ENCODE measurements at places on chromosomes 1 and 21.

GRCh38 chr1:15698201-15698600 lies 14.1 kb downstream of the PLEKHM2 start:
- no peak for DNase-seq

DNA sequence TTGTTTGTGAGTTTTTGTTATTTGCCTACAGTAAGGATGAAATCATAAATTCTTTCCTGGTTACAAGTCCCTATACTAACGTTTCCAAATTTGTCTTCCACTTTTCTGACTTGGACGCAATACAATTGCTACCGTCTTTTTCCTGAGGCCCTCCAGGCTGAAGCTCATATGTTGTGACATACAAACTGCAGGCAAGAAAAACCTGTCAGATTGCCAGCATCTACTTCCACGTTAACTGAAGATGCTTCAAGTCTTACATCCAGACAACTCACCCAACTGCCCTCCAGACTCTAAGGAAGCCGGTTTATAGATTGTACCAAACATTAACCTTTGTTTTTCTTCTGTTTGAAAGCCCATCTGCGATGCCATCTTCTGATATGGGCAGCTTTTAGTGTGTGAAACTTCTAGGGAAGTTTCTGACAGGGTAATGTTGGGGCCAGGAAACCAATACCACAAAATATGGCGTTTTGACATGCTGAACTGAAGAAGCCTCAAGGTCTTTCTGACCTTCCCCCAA lies 21.4 kb upstream of the RNF11 start:
- DNase-seq, result peak; percentile 67

- no peak for DNase-seq
Measured at GRCh38 chr1:109138358-109138757, 24.4 kb downstream of the ELAPOR1 start.

- DNase-seq, result no peak
Measured at GRCh38 chr21:45365608-45366241, 39.2 kb upstream of the COL18A1 start.

GRCh38 chr1:236102611-236103010 lies 37.7 kb upstream of the NID1 start:
- DNase-seq, result no peak

DNA sequence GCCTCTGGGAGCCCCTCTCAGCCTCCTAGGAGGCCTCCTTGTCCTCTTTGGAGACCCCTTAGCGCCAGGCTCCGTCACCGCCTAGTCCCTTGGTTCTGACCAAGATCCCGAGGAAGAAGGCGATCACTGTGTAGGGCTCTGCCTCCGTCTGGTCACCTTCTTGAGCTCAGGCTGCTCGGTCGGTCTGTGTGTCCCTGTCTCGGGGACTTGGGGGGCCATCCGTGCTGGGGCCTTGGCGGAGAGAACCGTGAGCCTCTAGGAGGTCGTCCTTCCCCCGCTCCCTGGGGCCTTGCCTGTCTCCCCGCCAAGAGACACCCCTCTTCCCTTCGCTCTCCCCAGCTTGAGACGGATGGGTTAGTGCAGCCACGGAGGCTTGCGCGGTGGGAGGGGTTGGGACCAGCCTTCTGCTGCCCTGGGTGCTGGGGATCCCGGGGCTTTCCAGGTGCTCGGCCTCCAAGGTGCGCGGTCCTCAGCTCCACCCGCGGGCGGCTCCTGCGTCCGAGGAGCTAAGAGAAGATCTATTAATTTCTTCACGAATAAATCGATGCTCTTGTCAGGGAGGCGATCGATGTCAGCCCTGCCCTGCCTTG lies 701 bp upstream of the INSRR start:
- no peak for DNase-seq

DNA sequence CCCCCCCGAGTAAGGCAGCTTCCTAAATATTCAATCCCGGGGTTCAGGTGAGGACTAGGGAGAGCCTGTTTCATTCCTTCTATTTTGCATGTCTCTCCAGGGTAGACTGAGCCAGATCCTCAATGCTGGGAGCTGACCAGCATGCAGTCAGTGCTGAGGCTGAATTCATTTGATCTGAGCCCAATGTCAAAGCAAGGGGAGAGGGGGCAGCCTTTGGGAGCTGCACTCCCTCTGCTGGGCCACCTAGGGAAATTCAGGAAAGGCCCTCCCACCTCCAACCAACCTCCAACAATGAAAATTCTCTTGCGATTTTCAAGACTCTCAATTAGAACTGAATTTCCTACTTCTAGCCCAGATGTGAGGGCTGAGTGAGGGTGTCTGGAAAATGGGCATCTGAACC lies 371.2 kb downstream of the NPHP4 start:
- no peak for DNase-seq

GRCh38 chr1:23521588-23521987 lies 9.4 kb downstream of the E2F2 start:
- no peak for DNase-seq

- no peak for DNase-seq
Measured at GRCh38 chr1:59415286-59415850, 118.5 kb downstream of the FGGY start.

DNA sequence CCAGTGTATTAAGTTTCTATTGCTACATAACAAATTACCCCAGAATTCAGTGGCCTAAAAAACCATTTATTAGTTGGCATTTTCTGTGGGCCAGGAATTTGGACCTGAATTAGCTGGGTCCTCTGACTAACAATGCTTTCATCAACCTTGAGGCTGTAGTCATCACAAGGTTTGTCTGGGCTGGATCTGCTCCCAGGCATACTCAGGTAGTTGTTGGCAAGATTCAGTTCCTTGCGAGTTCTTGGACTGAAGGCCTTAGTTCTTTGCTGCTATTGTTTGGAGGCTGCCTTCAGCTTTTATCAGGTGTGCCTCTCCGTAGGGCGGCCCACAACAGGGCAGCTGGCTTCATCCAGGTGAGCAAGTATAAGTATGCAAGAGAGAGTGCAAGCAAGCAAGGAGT lies 31.4 kb upstream of the DEPDC1 start:
- DNase-seq, result no peak

GRCh38 chr1:93690921-93691789 lies 9.5 kb upstream of the BCAR3 start:
- DNase-seq, result no peak

DNA sequence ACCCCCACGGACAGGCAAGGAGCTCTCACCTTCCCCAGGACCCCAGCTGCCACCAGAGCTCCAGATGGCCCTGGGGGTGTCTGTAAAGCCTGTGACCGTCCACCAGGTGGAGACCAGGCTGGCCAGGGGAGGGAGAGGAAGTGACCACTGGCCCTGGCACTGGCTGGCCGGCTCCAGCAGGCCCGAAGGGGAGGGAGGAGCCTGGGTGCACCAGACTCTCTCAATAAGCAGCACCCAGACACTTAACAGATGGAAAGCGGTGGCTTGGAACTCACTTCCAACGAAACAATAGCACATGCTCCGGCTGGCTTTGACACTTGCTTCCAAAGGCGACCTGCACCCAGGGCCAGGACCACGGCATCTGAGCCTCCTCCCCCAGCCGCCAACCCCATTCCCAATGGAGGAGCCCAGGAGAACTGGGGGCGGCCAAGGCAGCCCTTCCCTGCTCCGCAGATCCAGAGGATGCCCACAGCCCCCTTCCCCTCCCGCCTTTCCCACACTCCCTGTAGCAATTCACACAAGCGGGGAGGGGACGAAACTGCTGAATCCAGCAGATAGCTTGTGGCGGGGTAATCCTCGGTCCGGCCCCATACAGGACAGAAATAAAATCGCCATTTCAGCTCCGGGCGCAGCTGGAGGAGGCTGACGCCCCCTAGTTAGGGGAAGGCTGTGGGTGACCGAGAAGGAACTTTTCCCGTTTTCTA lies 742 bp upstream of the PDE9A start:
- DNase-seq, result no peak

Data from AG09309 (cell line).